ENCODE measurements at places on chromosomes 7 and 10. TPM values are rescaled to one million over a fixed set of nuclear protein-coding genes. Genes with fewer than 3 reads are reported as not detected.

KCTD7 gene
- 9.4 TPM for total RNA-seq

PRSS37 gene
- total RNA-seq = not detected

ESYT2 gene
- total RNA-seq = 48.2 TPM

DNA sequence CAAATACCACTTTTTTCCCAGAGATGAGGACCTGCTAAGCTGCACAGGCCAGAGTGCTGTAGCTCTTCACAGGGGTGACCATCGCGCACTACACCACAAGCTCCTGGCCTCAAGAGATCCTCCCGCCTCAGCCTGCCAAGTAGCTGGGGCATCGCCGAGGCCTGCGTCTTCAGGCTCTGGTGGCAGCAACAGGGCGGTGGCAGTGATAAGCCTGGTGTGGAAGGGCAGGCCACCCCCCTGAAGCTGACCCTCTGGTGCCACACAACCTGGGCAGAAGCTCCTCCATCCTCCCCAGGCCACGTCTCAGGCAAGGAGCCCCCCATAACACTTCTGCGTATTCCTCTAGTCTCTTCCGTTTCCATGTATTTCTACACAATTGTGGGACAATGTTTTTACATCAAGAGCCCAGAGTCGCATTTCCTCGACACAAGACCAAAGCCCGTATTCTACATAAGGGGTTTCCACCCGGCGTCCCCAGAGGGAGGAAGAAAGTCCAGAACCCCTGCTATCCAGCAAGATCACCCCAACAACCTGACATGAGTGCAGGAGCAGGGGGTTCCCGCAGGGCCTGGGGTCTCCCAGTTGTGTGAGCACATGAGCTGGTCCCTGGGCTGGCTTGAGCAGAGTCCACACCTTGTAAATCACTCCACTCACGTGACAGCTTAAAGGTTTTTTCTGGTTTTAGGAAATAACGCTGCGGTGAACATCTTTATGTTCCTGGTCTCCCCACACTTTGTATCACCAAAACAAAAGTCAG, 37.6 kb upstream of the NCAPG2 start:
- DNase-seq = no peak

DNA sequence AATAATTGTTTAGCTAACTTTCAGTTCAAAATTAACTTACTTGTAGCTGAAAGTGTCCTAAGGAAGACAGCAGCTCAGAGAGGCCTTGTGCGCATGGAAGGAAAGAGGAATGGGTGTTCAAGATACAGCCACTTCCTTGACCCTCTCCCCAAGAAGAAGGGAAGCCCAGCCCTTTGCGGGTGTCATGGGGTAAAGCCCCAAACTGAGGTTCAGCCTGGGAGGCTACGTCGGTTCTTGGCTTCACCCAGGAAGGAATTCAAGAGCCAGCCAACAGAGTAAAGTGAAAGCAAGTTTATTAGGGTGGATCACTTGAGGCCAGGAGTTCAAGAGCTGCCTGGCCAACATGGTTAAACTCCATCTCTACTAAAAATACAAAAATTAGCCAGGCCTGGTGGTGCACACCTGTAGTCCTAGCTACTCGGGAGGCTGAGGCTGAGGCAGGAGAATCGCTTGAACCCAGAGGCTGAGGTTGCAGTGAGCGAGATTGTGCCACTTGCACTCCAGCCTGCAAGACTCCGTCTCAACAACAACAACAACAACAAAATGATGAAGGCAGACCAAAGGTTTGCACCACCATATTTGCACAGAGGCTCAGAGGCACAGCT, 15.9 kb downstream of the GPRIN2 start:
- no peak for DNase-seq
